ENCODE measurements at places on chromosomes 4 and X.

- no peak for DNase-seq
These were observed 141.6 kb downstream of the ZNF518B start for GRCh38 chr4:10315638-10316037.

DNA sequence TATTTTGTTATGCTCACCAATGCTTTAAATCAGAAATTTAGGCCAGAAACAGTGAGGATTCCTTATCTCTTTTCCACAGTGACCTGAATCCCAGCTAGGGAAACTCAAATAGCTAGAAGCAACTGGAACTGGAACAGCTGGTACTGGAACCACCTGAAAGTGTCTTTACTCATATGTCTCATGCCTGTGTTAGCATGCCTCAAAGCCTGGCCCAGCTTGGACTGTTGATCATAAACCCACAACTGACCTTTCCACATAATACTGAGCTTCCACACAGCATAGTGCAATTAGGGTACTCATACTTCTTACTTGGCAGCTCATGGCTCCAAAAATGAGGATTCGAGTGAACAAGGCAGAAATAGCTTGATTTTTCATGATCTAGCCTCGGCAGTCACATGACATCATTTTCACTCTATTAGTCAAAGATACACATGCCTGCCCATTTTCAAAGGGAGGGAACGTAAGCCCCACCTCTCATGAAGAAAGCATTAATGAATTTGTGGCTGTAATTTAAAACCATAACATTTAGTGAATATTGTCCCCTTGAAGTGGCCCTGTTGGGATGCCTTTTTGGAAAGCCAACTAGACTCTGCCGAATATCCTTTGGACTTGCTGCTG, 80.8 kb upstream of the ACSL1 start:
- DNase-seq, result peak; percentile 39

GRCh38 chr4:24411299-24411698, 173.1 kb downstream of the DHX15 start:
- DNase-seq, result no peak

- DNase-seq, result no peak
These were observed 37.2 kb downstream of the CNGA2 start for GRCh38 chrX:151771726-151772125.

- DNase-seq, result no peak
These were observed 146.2 kb upstream of the JADE1 start for GRCh38 chr4:128663325-128663724.

GRCh38 chrX:989959-990510, 222.4 kb downstream of the CRLF2 start:
- DNase-seq, result peak; percentile 32

GRCh38 chrX:68992821-68993397, 164.1 kb downstream of the EFNB1 start:
- no peak for DNase-seq

DNA sequence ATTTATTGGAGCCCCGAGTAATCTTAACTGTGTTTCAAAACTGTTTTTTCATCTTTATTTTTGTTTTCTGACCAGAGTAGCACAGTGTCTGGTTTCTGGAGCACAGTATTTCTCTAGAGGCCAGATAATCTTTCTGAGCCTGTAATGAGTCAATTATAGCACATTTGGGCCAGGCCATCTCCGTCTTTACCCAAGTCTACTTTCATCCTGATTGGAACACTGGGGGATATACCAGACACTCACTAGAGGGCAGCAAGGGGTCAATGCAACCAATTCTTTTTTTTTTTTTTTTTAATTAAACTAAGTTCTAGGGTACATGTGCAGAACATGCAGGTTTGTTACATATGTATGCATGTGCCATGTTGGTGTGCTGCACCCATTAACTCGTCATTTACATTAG, 282.0 kb downstream of the ARHGAP24 start:
- DNase-seq, result peak; percentile 38

GRCh38 chr4:173801876-173802661, 272.0 kb upstream of the HAND2 start:
- no peak for DNase-seq

GRCh38 chr4:152106781-152107321, 346.0 kb upstream of the GATB start:
- no peak for DNase-seq

GRCh38 chrX:39613482-39613995, 484.2 kb downstream of the BCOR start:
- no peak for DNase-seq

DNA sequence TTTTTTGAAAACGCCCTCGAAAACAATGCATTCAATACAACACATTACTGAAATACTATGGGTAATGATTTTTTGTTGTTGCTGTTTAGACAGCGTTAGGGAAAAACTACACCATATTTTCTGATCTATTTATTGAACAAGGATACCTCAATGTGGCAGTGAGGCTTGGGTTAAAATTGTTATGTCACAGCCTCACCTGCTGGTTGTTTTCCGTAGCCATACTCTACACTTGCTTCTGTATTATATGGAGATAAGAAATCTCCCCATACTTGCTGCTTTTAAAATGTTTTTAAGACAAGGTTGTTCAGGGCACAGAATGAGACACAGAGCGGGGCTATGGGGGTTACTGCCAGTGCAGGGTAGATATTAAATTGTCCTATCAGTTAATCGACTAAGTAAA, 221.6 kb upstream of the FTHL17 start:
- no peak for DNase-seq

- no peak for DNase-seq
These were observed 171.8 kb upstream of the FAM9B start for GRCh38 chrX:9205599-9206223.

- no peak for DNase-seq
These were observed 90.1 kb upstream of the RPL34 start for GRCh38 chr4:108529984-108530905.

DNA sequence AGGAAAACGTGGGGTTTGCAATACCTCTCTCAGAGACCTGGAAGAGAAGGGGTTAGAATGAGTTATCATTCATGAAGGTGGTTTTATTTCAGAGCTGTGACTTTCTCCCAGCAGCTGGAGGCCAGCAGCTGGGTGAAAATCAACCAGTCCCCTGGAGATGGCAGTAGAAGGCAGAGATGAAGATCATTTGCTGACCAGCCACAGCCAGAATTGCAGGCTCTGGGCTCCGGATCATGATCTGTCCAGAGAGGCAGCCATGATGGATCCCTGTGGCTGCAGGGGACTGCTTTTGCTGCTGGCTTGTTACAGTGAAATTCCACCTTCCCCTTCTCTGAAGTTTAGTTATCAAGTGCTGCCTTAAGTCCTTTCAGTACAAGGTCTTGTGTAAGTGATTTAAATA, 46.9 kb upstream of the TAB3 start:
- peak; percentile 20 for DNase-seq

DNA sequence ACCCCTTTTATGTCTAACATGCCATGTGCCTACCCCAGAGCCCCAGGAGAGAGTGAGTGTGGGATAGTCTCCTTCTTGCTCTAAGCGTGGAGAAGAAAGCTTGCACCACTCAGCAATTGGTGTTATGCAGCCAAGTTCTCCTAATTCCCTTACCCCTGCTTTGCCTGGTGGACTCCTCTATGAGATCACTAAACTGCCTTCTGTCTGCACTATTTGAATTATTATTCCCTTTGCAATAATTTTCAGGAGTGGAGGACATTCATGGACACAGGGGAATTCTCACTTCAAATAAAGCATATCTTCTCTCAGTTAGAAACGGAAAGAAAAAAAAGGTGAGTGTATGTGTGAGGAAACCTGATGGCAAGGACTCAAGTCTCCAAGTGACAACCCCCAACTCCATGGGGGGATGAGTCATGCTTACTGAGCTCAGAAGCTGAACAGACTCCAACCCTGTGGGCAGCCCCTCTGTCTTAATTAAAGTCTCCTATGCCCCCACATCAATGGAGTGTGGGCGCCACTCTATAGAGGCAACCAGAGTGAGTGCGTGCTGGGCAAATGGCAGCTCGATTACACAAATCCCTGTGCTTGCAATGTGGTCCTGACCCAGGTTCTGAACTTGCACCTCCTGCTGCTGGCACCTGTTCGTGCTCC, 381.9 kb downstream of the RAB28 start:
- no peak for DNase-seq

DNA sequence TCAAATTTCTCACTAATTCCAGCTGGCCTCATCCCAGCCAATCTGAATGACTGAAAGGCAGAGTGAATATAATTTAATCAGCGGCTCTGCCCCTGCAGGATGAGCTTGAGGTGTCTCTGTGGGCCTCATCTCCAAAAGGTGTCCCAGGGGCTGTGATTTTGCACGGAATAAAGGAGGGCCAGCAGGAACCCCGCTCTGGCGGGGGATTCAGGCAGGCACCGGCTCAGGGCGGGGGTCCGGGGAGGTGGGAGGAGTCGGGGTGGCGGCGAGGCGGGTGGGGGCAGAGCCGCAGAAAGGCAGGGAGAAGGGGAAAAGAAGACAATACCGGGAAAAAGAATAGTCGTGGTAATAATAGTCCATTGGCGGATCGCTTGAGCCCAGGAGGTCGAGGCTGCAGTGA, 16.0 kb upstream of the ERCC6L start:
- no peak for DNase-seq

DNA sequence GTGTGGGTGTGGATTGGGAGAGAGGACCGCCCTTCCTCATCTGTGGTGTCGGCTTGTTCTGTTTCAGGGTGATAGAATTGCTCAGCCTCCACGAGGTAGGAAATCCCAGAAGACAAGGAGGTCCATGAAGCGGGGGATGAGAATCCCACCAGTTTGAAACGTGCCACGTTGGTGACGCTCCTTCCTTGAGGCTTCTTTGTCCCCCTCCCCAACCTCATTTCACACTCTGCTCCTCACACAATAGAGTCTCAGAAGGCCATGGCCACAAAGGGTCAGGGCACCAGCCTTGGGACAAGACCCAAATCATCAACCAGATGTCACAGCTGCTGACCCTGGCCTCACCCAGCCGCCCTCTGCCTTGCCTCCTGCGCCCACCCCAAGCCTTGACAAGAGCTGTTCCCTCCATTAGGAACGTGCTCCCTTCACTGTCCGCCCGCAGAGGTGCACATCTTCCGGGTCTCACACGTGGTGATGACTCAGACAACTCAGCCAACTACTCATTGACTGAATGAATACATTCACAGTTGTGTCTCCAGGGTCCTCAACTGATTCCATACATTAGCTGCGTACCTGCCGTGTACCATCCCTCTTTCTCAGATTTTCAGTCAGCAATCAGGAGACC, 18.3 kb downstream of the BLOC1S4 start:
- no peak for DNase-seq

DNA sequence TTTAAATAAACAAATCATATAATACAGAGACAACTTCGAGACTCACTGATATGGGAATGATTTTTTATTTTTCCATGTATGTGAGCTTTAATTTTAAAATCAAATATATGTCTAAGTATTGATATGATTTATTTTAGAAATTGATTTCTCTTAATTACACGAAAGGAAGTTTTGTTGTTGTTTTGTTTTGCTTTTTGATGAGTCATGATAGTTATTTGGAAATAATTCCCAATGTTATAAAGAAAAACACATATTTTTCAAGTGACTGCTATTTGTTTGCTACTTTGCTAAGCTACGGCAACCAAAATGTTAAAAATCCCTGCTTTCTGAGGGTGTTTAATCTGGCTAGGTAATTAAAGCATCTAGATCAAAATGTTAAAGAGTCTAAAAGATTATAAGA, 2139.4 kb upstream of the TENM3 start:
- no peak for DNase-seq

- peak; percentile 94 for DNase-seq
These were observed 13.0 kb downstream of the EXOC1 start for GRCh38 chr4:55866290-55866907.

GRCh38 chr4:5455003-5455585, 253.3 kb downstream of the EVC2 start:
- no peak for DNase-seq

- peak; percentile 25 for DNase-seq
These were observed 544.3 kb upstream of the CNKSR2 start for GRCh38 chrX:20829665-20830491.

DNA sequence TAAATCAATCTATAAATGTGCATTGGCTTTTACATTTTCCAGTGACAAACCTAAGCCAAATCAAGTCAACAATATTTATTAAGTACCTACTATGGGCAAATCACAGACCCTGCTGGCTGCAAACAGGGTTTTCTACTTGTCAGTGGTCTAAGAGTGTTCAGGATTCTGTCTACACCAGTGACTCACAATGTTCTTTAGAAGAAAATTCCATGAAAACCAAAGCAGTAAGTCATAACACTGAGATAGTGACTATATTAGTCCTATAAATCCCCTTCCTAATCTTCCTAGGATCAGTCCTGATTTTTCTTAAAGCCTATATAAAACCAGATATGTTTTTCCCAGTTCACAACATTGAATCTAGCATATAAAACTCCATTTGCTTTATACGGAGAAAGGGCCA, 69.7 kb downstream of the PPP3CA start:
- DNase-seq, result peak; percentile 40

DNA sequence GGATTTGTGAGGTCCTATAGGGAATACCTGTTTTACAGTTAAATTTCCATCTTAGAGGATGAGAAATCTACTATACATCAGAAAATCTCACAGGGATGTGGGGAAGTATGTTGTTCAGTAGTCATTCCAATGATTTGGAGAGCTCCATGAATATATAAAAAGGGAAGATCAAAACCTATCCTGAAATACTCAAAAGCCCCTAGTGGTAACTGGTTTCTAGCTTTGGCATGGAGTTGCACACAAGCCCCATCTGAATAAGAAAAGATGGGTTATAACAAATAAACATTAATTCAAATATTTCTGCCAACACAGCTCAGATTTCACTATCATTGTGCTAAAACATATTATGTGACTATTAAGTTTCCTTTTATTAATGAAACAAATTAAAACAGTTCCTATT, 101.6 kb downstream of the FBXO8 start:
- DNase-seq, result no peak

DNA sequence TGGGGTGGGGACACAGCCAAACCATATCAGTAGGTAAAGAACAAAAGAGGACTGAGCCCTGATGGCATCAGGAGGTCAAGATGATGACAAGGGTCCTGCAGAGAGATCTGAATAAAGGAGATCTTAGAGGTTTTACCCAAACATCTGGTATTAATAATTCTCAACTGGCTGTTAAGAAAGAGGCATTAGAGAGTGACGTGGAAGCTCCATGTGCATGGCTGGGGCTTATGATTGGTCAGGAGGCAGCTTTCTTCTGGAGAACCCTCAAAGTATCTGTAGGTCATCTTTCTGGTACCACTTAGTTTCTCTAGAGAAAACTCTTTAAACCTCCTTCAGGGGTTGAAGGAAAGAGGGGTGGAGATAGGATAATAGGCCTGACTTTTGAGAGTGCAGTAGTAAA, 18.7 kb downstream of the MGST2 start:
- DNase-seq, result no peak

Data from epithelial cell of esophagus (primary cell).